ENCODE measurements at places on chromosomes 5 and 9. TPM values are rescaled to one million over a fixed set of nuclear protein-coding genes. Genes with fewer than 3 reads are reported as not detected.

Gene STPG3
- total RNA-seq, result not detected

DNA sequence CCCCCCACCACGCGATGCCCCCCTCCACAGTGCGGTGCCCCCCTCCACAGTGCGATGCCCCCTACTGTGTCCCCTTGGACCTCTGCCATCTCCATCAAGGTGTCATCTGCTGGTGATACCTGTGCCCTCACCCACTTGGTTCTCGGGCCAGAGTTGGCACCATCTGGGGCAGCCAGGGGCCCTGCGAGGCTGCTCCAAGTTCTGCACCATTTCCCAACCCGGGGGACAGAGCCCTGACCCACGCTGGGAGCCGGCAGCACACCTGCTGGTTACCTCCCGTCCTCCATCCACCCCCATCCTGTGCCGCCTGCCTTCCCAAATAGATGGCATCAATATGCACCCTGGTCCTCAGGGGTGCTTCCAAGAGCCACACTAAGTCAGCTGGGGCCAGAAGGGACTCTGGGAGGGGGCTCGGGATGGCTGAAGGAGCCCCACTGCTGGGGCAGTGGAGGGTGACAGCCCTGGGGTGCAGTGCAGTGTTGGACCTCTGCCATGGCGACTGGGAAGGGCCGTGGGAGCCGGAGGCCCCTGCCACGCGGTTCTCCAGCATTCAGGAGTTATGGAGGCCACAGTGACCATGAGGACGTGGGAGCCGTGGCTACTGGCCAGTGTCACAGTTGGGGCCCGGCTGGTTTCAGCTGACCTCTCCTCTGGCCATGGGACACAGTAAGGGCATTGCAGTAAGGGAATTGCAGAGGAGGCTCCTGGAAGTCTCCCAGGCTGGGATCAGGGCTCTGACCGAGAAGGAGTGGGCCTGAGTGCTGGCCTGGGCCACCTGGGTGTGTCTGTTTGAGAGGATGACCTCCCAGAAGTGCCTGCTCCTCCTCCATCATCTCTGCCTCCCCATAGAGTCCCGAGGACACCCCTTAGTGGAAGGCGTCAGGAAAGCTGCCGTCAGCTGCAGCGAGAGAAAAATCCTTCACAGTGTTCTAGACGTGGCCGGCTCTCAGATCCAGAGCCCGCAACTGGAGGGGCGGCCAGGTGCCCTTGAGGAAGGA, 44.2 kb upstream of the NOTCH1 start:
- no peak for DNase-seq

DNA sequence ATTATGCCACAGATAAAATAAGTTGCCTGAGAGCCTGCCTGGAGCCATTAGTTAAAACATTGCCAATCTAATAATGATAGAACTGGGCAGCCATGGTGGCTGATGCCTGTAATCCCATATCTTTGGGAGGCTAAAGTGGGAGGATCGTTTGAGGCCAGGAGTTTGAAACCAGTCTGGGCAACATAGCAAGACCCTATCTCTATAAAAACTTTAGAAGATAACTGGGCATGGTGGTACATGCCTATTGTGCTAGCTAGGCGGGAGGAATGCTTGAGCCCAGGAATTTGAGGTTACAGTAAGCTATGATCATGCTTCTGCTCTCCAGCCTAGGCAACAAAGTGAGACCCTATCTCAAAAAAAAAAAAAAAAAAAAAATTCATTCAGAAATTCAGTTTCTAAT, 52.6 kb downstream of the RAI14 start:
- DNase-seq, result no peak

GRCh38 chr5:141574122-141574510, 44.7 kb downstream of the DIAPH1 start:
- DNase-seq, result no peak

- DNase-seq, result peak; percentile 96
Measured at GRCh38 chr9:38035873-38036272, 33.2 kb downstream of the SHB start.

Gene SLC25A46
- 75.1 TPM for total RNA-seq

DNA sequence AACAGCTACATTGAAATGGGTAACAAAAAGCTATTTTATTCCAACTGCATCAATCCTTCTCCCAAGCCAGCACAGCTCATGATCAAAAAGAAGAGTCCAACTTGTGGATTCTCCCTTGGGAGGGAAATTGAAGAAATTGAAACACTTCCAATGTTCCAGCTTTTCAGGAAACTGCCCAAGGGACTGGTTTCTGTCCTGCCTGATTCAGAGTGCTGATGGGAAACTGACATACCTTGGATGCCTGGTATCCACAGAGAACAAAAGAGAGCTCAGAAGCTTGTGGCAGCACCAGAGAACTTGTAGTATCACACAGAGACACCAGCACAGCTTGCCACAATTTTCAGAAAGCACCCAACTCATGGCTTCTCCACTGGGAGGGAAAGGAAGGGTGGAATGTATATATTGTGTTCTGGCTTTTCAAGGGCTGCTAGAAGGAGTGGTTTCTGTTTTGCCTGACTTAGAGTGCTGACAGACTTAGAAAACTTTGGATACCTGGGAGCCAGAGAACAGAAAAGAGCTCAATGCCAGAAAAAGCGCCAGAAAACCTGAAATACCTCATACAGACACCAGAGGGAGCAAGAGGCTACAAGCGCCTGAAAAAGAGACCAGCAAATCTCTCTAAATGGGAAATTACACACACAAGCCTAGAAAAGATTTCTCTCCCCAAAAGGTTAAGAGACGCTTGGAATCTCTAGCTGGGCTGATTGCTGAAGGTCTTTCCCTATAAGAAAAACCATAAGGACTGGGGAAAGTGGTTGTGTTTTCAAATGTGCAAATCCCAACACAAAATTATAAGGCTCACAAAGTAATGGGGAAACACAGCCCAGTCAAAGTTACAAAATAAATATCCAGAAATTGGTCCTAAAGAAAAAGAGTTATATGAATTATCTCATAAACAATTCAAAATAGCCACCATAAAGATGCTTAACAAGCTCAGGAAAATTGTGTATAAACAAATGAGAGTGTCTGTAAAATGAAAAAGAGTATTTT, 178.8 kb downstream of the SPOCK1 start:
- DNase-seq, result peak; percentile 65

Gene PCDHAC2
- total RNA-seq, result 0.06 TPM

DNA sequence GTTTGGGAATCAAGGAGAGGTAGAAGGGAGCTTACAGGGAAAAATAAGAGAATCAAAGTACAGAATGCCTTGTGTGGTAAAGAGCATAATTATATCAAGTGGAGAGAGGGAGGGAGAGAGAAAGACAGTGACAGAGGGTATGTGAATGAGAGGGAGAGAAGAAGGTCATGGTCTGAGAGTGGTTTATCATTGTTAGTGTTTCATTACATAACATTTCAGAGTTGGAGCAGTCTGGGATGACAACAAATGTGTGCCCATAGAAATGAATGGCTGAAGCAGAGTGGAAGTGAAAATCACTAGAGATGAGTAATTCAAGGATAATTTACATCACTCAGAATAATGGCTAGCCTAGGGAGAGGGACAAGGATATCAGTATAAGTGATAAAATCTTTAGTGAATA, 799.2 kb downstream of the TLE1 start:
- peak; percentile 31 for DNase-seq

GRCh38 chr9:27763831-27764230, 190.6 kb upstream of the C9orf72 start:
- DNase-seq, result no peak

- DNase-seq, result no peak
Measured at GRCh38 chr5:65326922-65327321, 154.8 kb downstream of the ADAMTS6 start.

Gene GHR
- 0.26 TPM for total RNA-seq

GRCh38 chr9:136459425-136459824, 19.8 kb upstream of the INPP5E start:
- DNase-seq, result no peak

GRCh38 chr9:35555881-35556280, 49.2 kb upstream of the TESK1 start:
- DNase-seq, result no peak

DNA sequence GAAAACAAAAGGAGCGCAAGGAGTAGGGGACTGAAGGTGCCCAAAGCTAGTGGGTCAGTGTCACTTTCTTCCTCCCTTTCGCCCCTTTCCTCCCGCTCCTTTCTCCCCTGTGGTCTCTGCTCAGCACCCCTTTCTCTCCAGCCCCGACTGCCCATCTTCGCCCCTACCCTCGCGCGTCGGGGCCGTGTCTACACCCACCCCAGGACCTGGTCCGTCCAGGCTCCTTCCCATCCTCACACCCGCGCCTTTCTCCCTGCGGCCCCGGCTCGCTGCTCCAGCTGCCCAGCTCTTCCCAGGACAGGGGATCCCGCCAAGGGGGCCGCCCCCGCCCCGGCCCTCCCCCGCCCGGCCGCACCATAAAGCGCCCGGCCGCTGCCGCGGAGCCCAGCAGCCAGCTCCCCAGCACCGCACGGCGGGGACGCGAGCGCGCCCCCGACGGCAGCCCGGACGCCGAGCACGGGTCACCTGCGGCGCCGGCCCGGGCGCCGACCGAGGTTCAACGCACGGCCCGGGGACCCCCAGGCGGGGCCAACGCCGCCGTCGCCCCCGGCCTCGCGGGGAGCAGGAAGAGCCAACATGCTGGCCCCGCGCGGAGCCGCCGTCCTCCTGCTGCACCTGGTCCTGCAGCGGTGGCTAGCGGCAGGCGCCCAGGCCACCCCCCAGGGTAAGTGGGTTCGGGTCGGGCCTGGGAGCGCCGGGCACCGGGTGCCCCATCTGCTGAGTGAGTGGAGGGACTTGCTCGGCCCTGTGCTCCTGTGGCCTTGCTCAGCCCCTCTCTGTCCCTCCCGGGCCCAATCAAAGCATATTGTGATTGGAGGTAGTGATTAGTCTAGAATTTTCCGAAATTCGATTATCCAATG, at the start of gene THBS4:
TSS of gene THBS4 (plus strand) at position 387 of the 860 bp plus-strand sequence. CDS start at position 577, 190 bp downstream.
- DNase-seq, result no peak

Gene TRPM3
- total RNA-seq, result 3.4 TPM

GRCh38 chr5:177478711-177479646, 5.5 kb upstream of the DBN1 start:
- no peak for DNase-seq

- peak; percentile 68 for DNase-seq
Measured at GRCh38 chr9:19934301-19934871, 145.5 kb upstream of the SLC24A2 start.

- no peak for DNase-seq
Measured at GRCh38 chr5:10393491-10393890, 40.0 kb downstream of the MARCHF6 start.

Gene TGFBI
- 3,512 TPM for total RNA-seq

- DNase-seq, result peak; percentile 7
Measured at GRCh38 chr9:73577848-73578247, 426.2 kb downstream of the ANXA1 start.

Gene NRG2
- not detected for total RNA-seq

All from LHCN-M2 (cell line).